Thoracic aorta endothelial cell (primary cell): ENCODE measurements at places on chromosomes 4 and X. TPM values are rescaled to one million over a fixed set of nuclear protein-coding genes. Genes with fewer than 3 reads are reported as not detected.

The MMRN1 gene
- total RNA-seq, result 891 and 1,074 TPM in 2 replicates

The NWD2 gene
- total RNA-seq, result not detected in 2 replicates

The OPHN1 gene
- 7.4 and 7.6 TPM in 2 replicates for total RNA-seq

The CDKL2 gene
- 0.65 and 0.80 TPM in 2 replicates for total RNA-seq

The MOSPD2 gene
- 15.8 and 26.8 TPM in 2 replicates for total RNA-seq

The EXOC1L gene
- total RNA-seq, result not detected in 2 replicates
